NCI-H187 (cell line): ENCODE measurements at places on chromosomes 6 and 20.

DNA sequence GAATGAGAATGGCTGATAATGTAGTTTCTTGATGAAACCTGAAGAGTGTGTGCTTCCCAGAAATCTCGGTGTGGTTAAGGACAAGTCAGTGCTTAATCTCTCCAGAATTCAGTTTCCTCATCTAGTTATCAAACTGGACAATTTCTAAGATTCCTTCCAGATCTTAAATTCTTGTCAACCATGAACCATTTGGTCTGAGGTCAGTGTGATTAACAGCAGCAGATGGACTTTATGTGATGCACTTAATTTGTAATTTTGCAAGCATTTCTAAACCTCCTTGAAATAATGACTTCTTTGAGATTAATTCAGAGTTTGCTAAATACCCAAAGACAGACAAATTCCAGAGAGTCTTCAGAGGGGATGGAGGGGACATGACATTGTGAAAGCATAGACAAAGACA is 160.3 kb downstream of the KIF16B start:
- DNase-seq, result no peak

- no peak for DNase-seq
Measured at GRCh38 chr6:107228754-107229153, 113.4 kb upstream of the BEND3 start.

GRCh38 chr6:152499931-152500330 is 137.2 kb downstream of the SYNE1 start:
- no peak for DNase-seq

GRCh38 chr6:74000666-74001490 is 304.9 kb downstream of the CD109 start:
- DNase-seq, result no peak

GRCh38 chr6:33252759-33253158 is 18.9 kb downstream of the VPS52 start:
- DNase-seq, result no peak
